ENCODE measurements at places on chromosomes 2 and 18.

GRCh38 chr2:173386021-173386737 lies 31.5 kb downstream of the CDCA7 start:
- no peak for DNase-seq

GRCh38 chr2:225761396-225761795 lies 361.9 kb downstream of the NYAP2 start:
- DNase-seq = no peak

- no peak for DNase-seq
Observed at GRCh38 chr2:107437807-107438206, 388.9 kb upstream of the RGPD4 start.

DNA sequence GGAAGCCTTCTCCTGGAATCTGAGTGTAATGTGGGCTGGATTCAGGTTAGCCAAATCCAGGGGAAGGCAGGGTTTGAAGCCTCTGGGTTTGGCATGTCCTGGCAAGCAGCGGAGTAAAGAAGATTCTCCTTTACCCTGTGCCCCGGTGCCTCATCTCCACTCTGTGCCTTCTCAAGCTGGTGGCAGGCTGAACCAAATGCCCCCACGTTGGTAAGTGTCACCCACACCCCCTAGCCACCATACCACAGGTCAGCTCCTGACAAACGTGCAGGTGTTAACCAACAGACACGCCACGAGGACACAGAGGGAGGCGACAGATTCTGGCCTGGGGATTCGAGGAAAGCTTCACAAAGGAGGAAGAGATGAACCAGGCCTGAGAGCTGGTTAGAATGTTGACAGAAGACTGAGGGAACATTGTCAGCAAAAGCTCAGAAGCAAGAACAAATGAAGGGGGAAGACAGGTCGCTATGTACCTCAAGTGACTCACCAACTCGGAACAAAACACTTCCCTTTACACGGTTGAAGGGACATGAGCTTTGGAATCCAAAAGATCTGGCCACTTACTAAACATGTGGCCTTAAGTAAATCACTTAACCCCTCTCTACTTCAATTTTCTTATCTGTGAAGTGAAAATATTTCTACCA lies 85.2 kb upstream of the LCLAT1 start:
- DNase-seq = no peak

GRCh38 chr2:36490749-36491148 lies 107.2 kb downstream of the FEZ2 start:
- no peak for DNase-seq

DNA sequence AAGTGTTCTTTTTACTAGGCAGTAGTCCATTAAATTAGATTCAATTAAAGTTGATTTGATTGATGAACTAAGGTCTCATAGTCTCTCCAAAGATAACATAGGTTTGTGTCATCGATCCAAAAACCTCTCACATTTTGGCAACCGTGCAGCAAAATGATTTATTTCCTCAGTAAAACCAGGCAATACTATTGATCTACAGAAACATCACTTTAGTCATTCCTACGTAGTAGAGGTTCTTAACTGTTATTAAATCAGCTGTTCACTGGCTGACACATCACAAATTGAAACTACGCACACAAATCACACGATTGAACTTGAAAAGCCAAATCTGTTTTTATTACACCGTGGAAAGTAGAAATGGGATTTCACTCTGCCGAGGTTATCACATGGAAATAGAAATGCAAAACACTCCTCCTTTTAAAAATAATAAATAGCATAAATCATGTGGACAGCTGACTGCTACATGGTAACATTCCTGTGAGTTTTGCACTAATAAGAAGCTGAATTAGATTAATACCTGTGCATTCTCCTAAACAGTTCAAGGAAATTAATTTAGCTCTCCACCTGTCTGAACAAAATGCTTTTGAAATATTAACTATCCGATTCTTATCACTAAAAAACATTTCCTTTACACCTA lies 262.5 kb downstream of the CDH20 start:
- no peak for DNase-seq

GRCh38 chr2:233471291-233472035 lies 95.1 kb downstream of the USP40 start:
- DNase-seq = no peak

DNA sequence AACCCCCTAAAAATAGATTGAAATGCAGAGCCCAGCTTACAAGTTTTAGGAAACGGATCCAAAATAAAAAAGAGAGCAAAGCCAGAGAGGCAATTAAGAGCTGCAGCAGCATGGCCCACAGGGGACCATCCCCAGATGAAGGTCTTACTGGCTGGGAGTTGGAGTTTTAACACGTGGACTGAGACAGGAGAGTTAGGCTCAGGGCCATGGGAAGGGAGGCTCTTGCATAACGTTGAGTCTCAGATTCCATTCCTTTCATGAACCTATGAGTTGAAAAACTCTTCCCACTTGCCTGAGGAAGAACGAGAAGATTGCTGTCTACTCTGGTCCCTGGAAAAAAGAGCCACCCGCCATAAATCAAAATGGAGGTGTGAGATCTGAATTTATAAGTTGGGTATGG lies 101.8 kb upstream of the NDUFV2 start:
- DNase-seq = no peak

DNA sequence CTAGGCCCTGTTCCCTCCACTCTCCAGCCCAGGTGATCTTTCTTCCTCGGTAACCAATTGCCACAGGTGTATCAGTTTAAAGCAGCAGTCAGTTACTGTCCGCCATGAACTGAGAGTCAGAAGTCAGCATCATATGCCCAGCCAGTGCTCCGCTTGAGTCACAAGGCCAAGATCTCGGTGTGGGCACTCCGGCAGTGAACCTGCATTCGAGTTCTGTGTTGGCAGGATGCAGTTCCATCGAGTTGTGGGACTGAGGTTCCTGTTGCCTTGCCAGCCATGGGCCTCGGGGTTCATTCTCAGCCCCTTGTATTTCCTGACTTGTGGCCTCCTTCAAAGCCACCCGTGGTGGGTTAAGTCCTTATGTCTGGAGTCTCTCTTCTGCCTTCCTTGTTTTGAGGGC lies 3.1 kb upstream of the TMEM185B start:
- no peak for DNase-seq

DNA sequence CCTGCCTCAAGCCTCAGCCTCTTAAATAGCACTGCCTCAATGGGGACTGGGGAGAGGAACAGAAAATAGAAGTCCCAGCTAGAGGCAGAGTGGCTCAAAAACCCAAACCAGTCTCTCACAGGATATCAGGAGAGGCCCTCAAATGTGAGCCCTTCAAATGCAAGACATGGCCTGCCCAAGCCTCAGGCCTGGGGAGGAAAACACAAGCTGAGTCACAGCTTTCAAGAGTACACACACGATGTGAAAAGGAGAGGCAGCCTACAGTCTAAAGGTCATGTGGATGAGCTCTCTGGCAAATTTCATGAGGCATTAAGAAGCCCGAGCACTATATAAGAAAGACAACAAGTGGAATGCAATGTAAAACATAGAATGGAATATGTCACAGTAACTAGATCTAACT lies 316.6 kb upstream of the MEX3C start:
- DNase-seq = no peak

DNA sequence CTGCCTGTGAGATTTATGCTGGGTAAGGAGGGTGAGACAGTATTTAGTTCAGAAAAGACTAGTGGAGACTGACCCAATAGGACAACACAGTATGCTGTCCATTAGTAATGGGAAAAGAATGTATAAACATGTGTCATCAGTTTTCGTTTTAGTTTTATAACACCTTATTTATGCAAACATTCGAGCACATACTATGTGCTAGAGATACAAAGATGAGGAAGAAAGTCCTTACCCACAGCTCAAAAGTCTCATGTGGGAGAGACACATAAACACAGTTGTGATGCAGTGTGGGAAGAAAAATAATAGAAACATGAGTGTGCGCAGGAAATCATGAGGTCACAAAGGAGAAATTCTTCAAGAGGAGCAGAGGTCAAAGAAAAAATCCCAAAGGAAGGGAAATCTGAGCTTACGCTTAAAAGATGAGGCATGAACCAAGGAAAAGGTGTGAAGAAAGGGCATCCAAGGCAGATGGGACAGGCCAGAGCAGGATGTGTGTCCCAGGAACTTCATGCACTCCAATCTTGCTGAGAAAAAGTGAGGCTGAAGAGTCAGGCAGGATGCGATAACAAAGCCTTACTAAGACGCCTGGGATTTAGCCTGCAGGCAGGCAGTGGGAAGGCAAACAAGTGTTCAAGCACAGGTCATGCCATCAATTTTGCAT lies 8.1 kb downstream of the METTL21A start:
- no peak for DNase-seq

DNA sequence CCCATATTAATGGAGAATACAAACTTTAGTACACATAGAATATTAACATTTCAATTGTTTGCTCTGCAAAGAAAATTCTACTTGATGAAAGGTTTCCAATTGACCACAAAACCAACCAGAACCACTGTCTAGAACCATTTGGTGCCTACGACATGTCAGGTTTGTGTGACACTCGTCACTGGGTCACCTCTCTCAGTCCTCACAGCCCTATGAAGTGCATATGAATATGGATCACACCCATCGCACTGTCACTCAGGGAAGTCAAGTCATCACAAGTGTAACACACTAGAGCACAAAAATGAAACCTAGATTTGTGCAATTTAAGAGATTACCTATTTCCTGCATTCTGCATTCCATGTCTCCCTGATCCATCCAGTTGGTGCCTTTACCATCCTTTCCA lies 43.7 kb downstream of the PTPN2 start:
- DNase-seq = no peak

DNA sequence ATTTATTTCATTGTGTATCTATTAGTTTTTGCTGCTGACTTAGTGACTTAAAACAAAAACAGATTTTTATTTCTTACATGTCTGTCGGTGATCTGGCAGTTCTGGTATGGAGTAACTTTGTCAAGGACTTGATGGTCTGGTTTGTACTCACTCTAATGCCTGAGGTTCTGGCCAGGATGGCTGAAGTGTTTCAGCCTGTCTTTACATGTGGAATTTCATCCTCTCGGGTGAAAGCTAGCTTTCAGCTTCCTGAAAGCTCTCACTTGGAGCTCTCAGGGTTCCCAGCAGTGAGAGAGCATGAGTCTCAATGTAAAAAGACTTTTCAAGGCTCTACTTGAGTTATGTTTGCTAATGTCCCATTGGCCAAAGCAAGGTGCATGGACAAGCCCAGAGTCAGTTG lies 216.4 kb downstream of the NR4A2 start:
- no peak for DNase-seq

- DNase-seq = no peak
Observed at GRCh38 chr18:62757399-62758010, 42.2 kb downstream of the PHLPP1 start.

DNA sequence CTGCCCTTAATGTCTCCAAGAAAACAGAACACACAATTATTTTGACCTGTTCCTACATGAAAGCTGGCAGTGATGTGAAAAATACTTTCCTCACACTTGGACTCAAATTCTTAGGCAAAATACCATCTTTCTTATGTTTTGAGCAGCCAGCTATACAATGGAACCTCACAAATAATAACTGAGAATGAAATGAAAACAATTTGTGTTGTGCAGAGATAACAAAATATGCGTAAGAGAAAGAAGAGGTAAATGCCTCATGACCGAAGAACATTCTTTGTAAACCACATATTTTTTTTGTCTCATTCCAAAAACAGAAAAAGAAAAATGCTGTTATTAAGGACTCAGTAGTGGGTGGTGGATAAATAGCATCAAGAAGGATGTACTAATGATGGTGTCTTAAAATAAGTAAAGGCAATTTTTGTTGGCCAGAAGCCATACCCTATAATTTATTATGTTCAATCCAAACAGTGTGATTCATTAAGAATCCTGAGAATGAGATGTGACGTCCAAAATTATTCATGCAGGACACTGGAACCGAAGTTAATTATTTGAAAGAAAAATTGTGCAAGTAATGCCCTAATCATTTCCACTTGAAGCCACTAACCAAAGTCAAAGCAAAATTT lies 193.0 kb upstream of the NETO1 start:
- DNase-seq = no peak

DNA sequence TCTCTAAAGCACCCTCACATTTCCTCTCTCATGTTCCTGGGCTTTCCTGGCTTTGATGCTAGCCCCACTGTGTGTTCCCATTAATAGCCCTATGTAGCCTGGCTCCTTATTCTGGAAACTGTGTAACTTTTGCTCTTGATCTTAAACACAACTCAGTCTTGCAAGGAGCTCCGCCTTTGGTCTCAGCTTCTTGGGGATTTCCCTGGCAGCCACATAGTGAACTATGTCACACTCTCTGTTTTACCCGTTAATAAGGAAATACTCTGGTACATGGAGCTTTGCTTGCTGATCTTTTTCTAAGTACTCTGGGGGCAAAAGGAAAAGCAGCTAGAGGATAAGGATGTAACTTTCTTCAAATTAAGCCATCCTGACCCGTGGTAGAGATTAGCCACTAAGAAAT lies 259.3 kb downstream of the NEDD4L start:
- no peak for DNase-seq

- DNase-seq = no peak
Observed at GRCh38 chr2:148917431-148917830, 42.4 kb downstream of the KIF5C start.

DNA sequence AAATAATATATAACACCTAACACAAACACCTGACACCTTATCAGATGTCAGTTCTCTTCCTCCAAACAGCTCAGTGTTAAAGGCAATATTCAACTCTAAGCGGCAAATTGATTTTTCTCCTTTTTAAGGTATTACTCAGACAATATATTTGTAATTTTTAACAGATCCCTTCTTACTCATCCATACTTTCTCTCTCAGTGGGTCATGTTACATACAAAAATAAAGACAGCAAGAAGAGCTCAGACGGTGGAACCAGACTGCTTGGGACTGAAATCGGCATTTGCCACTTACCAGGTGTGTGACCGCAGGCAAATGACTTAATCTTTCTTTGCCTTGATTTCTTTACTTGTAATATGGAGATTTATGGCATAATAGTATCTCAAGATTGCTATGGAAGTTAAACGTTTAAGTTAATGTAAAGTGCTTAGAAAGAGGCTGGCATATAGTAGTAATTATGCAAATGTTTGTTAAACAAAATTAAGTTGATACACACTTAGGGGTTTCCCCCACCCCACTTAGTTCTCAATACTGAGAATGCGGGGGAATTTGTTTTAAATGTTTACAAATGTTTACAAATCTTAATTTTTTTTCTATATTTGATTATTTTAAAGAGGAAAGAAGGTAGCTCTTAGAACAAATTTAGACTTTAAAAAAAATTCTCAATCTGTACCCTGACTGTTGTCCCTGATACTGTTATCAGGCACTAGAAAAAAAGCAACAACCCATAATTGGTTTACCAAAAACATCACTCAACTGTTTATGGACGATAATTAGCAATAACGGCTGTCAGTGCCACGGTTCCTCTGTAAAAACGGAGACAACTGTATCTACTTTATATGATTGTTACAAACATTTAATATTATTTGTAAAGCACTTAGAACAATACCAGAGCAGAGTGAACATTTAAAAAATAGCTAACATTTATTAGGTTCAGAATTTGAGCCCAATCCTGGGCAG lies 25.6 kb downstream of the MAP3K2 start:
- no peak for DNase-seq

GRCh38 chr2:146873646-146874259 lies 971.1 kb upstream of the ACVR2A start:
- DNase-seq = no peak

GRCh38 chr2:237532160-237532559 lies 34.2 kb upstream of the PRLH start:
- DNase-seq = no peak

GRCh38 chr18:36582988-36583745 lies 245.6 kb downstream of the TPGS2 start:
- no peak for DNase-seq

- no peak for DNase-seq
Observed at GRCh38 chr2:160336105-160336504, 136.0 kb upstream of the ITGB6 start.
